ENCODE measurements at places on chromosomes 5 and 9.

- no peak for ATAC-seq
Measured at GRCh38 chr5:110545716-110546115, 180.8 kb downstream of the TMEM232 start.

GRCh38 chr5:173954671-173955521 is 34.1 kb upstream of the C5orf47 start:
- no peak for ATAC-seq

- peak; percentile 51 for ATAC-seq
Measured at GRCh38 chr5:120405923-120406322, 58.2 kb upstream of the PRR16 start.

DNA sequence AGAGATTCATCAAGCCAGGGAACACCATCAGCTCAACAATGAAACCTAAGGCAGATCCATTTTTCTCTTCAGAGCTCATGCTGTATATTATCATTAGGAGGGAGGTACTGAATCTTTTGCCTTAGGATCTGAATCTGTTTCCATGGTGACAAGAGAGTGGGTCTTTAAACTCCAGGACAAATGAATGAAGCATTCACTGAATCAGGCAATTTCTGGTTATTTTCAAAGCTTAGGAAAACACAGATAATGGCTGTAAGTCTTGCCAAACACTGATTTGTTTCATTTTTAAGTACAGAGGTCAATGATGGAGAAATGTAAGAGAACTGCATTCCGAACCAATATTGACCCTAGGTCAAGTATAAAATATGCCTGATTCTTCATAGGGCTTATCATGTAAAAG is 84.9 kb downstream of the GNA14 start:
- ATAC-seq, result no peak

- ATAC-seq, result peak; percentile 84
Measured at GRCh38 chr5:132385326-132386105, 16.0 kb downstream of the SLC22A5 start.

- ATAC-seq, result no peak
Measured at GRCh38 chr5:160375166-160375565, 4.7 kb upstream of the C1QTNF2 start.

DNA sequence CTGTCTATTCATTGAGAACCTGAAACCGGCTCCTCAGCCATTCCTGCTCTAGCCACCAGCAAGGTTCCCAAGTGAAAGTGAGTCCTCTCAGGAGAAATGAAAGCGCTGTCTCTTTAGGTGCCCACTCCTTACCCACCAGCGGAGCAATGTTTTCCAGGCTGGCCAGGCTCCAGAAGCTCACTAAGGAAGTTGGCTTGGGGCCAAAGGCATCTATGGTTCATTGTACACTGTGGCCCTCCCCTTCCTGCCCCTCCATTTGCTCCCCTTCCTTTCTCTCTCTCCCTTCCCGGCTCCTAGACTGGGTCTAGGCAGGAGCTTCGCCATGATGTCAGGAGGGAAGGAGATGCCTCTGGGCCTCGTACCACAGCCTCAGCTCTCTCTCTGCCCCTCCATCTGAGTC is 1.1 kb upstream of the GABRP start:
- no peak for ATAC-seq

GRCh38 chr5:179310439-179311090 is 34.7 kb downstream of the ADAMTS2 start:
- no peak for ATAC-seq

- no peak for ATAC-seq
Measured at GRCh38 chr9:73923796-73924195, 573.3 kb upstream of the RORB start.

DNA sequence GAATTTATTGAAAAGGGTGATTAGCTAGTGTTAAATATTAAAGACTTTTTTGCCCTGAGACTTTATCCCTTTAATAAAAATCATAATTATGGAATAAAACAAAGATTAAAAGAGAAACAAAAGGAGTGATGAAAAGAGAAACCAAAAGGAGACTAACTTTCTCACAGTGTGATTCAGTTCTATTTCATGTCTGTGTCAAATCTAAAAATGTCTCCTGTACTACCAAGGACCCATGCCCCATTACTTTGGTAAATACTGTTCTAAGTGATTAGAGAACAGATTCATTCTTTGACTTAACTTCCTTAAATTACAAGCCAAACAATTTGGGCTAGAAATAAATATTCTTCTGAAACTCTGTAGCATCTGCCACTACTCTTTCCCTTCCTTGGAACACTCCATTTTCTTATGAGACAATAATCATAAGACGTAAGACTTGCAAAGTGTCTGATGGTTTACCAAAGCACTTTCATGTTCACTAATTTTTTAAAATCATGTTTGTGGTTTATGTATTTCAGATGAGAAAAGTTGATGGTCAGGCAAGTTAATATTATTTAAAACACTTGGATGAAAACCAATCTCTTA is 319.0 kb downstream of the EBF1 start:
- ATAC-seq, result no peak

- ATAC-seq, result peak; percentile 96
Measured at GRCh38 chr5:91162534-91163381, 220.4 kb downstream of the ARRDC3 start.

- no peak for ATAC-seq
Measured at GRCh38 chr5:42772265-42772993, 15.8 kb downstream of the CCDC152 start.

DNA sequence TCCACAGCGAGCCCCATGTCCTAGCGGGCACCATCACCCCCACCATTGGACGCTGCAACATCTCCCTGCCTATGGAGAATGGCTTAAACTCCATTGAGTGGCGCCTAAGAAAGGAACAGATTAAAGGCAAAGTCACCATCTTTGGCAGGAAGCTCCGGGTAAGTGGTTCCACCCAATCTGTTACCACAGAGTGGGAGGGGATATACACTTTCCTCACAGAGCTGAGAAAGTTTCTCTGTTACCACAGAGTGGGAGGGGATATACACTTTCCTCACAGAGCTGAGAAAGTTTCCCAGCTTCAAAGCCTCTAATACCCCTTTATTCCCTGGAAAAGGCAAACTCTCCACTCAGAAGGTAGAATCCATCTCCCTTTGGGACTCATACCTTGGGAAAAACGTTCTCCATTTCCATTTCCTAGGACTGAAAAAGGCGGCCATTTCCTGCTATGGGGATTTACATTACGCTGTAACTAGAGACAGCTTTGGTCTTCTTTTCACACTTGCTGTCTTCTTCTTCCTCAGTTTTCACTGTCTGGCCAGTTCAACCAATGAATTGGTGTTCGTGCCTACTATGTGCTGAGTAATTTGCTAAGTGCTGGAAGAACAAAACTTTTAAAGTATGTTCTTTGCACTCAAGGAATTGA is 63.4 kb upstream of the WWC1 start:
- ATAC-seq, result peak; percentile 47

DNA sequence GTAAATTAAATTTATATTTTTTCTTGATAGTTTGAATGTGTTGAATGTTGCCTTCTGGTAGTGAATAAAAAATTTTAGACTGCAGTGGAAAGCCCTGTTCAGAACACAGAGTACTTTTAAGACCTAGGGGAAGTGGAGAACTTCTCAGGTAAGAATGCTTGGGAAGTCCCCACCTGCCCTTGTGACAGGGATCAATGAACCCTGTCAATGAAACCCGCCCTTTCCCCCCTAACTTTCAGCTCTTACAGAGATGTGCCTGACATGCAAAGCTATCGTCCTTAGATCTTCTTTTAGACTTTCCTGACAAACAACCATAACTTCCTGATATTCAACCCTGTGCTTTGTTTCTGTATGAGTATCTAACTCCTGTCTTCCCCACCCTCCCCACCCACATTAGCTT is 562.7 kb downstream of the TLE4 start:
- ATAC-seq, result peak; percentile 100

All from stimulated activated memory B cell treated with anti-CD40 and anti-IgM and Interleukin-4, amounts not matched to agents 10 μg/mL and 1 μg/mL and 100 μg/mL, for 72 hours (primary cell).